ENCODE measurements at places on chromosomes 6 and 20. TPM values are rescaled to one million over a fixed set of nuclear protein-coding genes. Genes with fewer than 3 reads are reported as not detected.

- no peak for DNase-seq
These were observed 313.6 kb upstream of the OPRM1 start for GRCh38 chr6:153725456-153725855.

- DNase-seq = no peak
These were observed 270.4 kb downstream of the OGFRL1 start for GRCh38 chr6:71558974-71559373.

Gene RAET1L
- not detected for total RNA-seq

DNA sequence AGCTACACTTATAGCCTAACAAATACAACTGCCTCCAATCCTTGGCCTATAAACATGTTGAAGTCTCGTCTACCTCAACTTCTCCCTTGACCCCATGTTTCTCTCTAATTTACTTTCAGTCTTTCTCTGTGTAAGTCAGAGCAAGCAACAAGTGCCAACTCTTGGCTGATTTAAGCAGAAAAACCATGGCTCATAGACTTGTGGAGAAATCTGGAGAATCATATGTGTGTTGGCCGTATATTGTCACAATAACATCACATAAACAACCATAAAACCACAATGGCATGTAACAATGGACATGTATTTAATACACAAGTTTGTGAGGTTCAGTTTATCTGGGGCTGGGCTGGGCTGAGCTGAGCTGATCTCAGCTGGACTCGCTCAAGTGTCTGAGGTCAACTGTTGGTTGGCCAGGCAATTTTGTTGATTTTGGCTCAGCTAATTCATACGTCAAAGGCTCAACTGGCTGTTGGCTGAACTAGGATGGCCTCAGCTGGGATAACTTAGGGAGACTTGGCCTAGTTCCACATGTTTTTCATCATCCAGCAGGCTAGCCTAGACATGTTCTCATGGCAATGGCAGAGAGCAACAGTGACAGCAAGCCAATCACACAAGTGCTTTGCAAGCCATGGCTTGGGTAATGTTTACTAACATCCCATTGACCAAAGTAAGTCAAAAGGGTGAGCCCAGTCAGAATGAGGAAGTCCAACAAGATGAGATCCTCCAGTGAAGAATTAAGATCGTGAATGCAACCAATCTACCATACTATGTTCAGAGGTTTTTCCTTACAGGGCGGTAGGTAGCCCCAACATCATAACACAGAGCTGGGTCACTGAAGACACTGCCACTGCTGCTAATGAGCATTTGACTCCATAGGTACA, 12.9 kb upstream of the TBC1D22B start:
- DNase-seq = peak; percentile 94

DNA sequence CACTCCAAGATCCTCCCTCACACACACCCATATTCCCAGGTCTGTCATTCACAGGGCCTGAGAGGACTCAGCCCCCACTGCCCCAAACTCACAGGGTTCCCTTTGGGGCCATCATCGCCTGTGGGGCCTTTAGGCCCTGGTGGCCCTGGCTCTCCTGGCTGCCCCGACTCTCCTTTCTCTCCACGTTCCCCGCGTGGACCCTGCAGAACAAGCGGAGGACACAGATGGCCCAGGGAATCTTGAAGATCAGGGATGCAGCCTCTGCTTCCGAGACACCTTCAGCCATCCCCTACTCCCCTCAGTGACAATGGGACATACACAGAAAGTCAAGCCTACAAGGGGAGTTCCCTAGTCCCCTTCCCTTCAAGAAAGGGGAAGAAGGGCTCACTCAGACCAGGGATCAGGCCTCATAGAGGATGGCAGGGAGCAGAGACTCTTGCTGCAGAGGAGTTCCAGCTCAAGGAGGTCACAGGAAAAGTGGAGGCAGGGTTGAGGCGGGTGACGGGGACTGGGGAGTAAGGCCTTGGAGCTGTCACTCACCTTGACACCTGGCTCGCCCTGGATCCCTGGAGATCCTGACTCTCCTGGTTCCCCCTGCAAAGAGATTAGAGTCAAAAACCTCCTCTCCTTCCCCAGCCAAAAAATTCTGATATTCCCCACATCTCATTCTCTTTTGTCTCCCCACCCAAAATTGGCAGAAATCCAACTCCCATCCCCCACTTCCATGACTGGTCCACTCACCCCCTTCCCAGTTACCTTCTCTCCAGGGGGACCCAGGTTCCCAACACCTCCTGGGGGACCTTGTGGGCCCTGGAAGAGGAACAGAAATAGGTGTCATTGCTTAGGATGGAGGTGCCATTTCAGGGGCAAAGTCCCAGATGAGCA, 22.7 kb downstream of the COL11A2 start:
- DNase-seq = no peak

- no peak for DNase-seq
These were observed 77.9 kb downstream of the TNFAIP3 start for GRCh38 chr6:137944793-137945498.

GRCh38 chr20:4401601-4402000, 320.1 kb upstream of the PRND start:
- no peak for DNase-seq

DNA sequence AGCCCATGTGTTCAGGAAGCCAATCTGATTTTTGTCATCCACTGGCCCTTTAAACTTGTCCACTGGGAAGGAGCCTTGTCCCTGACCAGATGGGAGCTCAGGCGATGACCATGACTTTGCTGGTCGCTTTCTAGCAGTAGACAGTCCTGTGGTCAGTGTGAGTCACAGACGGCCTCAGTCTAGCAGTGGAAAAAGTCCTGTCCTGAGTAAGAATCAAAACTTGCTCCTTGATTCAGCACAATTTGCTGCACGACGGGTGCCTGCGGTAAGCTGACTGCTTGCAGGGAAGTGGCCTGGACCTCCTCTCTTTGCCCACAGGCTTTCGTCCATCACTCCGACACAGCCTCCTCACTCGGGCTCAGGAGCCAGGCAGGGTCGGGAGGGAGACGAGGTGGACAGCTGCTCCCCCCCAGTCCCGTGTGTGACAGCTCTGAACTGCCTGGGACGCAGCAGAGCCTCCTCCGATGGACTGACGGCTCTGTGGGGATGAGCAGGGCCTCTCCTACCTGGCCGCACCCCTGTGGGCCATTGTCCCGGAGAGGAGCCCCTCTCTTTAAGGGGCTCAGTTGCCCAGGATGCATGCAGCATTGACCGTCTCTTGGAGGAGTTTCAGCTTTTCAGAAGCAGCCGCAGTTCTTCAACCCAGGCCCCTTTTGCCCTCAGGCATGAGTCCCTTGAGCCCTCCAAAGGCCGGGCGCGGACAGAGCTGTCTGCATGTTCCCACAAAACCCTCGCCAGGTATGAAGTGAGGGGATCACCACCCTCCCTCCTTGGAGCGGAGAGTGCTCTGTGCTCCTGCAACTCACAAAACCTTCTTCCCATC, 209.2 kb downstream of the ANKRD60 start:
- no peak for DNase-seq

Gene CDH22
- 0.09 TPM for total RNA-seq

Gene CRYBG1
- 18.2 TPM for total RNA-seq

GRCh38 chr6:125662296-125662695, 87.1 kb upstream of the HEY2 start:
- no peak for DNase-seq

- DNase-seq = no peak
These were observed 384.0 kb downstream of the SAMD5 start for GRCh38 chr6:147892476-147892875.

GRCh38 chr6:70312165-70312745, 9.4 kb upstream of the COL9A1 start:
- no peak for DNase-seq

DNA sequence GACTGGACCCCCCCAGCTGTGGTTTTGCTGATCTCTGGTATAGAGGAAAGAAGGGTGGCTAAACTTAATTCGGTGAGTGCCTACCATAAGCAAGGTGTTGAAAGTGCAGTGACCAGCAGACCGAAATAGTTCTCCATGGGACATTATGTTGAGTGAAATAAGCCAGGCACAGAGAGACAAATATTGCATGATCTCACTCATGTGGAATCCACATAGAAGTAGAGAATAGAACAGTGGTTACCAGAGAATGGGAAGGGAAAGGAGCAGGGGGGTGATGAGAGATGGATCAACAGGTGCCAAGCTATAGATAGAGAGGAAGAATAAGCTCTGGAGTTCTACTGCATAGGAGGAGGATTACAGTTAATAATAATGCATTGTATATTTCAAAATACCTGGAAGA, 9.7 kb upstream of the GCNT2 start:
- DNase-seq = no peak

Gene CDSN
- total RNA-seq = 0.17 TPM

DNA sequence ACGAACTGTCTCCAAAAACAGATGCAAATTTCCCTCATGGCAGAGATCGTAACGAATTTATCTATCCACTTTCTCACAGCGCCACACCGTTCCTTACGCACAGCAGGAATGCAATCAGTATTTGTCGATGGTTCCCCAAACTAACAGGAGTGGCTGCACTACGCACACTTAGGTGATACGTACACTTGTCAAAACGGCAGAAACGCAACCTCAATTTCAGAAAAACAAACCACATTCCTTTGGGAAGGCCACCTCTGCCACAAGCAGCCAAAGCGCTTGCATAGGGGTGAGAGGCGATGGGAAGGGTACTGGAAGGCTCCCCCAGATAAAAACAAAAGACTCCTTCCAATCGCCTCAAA, 638 bp downstream of the MDN1 start:
- peak; percentile 15 for DNase-seq

DNA sequence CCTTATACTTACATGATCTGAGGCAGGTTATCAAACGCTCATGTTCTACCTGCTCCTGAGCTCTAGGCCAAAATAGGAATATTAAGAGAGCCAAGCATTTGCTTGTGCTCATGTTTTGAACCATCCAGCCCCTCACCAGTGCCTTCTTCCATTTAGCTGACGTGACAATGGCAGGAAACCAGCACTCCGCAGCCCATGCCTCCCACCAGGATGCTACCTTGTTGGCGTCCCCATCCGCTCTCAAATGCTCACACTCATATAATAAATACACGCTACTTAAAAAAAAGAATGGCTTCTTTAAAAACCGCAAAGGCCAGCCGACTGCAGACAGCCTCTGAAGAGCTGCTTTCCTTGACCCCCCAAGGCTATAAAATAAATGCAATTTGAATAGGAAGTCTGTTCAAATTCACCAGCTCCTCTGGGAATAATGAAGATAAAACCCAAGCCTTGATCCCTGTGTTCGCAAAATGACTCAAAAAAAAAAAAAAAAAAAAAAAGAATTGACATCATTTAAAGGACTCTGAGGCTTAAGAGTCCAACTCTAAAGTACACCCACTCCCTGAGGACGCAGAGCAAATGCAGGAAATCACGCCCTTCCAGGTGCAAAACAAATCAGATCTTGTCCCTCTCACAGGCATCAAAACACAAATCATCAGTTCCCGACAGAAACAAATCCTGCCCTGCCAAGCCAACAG, 29.0 kb downstream of the RNASET2 start:
- DNase-seq = no peak

DNA sequence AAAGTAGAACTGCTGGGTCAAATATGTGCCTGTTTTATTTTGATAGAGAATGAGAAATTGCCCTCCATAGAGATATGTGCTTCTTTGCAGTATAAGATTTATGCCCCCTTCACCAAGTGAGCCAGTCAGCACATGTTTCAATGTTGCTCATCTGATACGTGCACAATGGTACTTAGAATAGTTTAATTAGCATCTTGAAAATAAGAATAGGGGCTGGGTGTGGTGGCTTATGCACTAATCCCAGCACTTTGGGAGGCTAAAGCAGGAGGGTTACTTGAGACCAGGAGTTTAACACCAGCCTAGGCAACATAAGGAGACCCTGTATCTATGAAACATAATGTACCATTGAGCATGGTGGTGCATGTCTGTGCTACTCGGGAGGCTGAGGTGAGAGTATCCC, 20.3 kb upstream of the C20orf204 start:
- DNase-seq = no peak

Gene SLC26A8
- total RNA-seq = not detected

- no peak for DNase-seq
These were observed 13.0 kb downstream of the REM1 start for GRCh38 chr20:31488115-31488514.

GRCh38 chr6:42197555-42198362, 3.0 kb upstream of the GUCA1B start:
- no peak for DNase-seq

GRCh38 chr6:98560418-98560817, 274.0 kb upstream of the POU3F2 start:
- DNase-seq = no peak

DNA sequence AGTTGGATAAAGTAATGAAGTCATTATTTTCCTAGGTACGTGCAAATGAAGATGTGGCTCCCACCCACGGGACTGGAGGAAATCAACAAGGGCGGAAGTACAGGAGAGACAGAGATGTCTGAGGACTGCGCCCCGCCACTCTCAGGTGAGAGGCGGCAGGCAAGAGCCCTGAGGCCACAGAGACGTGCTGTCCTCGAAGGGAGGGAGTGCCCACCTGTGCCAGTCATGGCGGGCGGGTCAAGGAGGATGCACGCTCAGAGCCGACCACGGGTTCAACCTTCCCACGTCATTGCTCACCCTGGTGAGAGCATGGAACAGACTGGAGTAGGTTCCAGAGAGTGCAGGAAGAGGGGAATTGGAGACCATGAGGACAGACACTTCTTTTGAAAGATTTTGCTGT, 12.7 kb downstream of the CST8 start:
- DNase-seq = no peak

DNA sequence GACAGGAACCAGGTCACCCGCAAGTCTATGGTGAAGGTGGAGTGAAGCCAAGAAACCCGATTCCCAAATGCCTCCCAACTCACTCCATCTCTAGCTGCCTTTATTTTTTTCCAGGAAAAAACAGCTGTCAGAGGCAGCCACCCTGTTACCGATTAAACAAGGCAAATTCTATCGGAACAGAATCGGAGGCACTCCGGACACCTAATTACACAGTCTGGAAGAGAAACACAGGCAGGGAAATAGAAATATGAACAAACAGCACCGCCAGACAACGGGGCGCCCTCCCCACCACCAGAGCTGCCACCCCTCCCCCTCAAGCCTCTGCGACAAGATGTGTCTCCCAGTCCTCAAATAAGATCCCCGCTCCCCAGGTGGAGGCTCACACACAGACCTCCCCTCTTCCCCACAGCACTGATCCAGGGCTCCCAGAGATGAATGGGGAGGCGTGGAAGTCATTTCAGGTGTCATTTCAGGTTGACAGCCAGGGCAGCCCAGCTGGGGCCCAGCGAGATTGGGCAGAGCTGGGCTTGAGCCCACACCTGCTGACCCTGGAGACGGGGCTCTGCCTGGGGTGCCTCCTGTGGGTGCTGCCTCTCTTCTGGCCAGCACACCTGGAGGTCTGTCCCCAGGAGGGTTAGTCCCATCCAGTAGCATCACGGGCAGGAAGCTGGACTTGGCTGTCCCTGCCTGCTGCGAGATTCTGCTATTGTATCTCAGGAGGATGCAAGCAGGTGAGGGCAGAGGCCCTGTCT, 19.8 kb upstream of the VSTM2L start:
- DNase-seq = no peak

All from mucosa of gallbladder (tissue), 1 donor.